Type B pancreatic cell (in vitro differentiated cells): ENCODE measurements at places on chromosomes 3 and 15. TPM values are rescaled to one million over a fixed set of nuclear protein-coding genes. Genes with fewer than 3 reads are reported as not detected.

DNA sequence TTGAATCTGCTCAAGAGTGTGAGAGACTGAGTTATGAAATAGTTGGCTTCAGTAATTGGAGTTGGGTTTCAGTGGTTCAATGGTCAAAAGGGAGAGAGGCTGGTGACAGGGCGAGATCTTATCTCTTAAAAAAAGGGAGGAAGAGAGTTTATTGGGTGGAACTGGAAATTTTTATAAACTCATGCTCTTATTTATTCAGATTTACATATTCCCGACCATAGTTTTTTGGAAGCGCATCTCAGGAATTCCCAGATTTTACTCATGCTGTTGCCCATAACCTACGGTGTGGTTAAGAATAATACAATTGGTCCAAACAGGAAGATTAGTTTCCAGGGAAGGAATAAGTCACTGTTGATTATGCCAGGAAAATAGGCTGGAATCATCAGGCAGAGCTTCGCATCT is 41.4 kb downstream of the CD200 start:
- no peak overlapping the region for H3K4me3 ChIP-seq
- H3K36me3 ChIP-seq: no peaks in the 10 kb centered on the region
- H3K27me3 ChIP-seq: no peaks in the 10 kb centered on the region
- no peak for DNase-seq
- H3K27ac ChIP-seq: no peak overlapping the region

GRCh38 chr15:100116416-100117190 is 225.2 kb downstream of the ADAMTS17 start:
- no peaks in the 10 kb centered on the region for H3K27me3 ChIP-seq
- no peak overlapping the region for H3K4me3 ChIP-seq
- H3K36me3 ChIP-seq: peaks cover 15% of the 10 kb centered on the region
- no peak for DNase-seq

DNA sequence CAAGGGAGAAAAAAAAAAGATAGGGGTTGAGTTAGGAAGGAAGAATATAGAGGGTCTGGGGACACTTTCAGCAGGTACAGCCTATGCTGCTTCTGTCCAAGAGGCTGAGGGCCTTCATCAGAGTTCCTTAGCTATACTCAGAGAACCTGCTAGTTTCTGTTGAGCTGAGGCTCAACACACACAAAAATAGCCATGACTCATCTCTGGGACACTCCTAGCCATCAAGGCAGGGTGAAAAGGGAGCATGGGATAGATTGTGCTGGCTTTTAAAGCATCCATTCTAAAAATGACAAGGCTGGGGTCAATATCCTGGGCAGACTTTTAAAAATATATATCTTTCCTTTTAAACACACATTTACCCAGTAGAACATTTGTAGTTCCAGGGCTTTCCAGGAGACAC is 2.8 kb upstream of the RTP2 start:
- H3K27ac ChIP-seq: no peak overlapping the region
- peaks cover 3% of the 10 kb centered on the region for H3K27me3 ChIP-seq
- no peaks in the 10 kb centered on the region for H3K4me1 ChIP-seq
- H3K4me3 ChIP-seq: no peak overlapping the region
- DNase-seq: no peak
- H3K36me3 ChIP-seq: no peaks in the 10 kb centered on the region

- H3K36me3 ChIP-seq: peaks cover 5% of the 10 kb centered on the region
- no peak overlapping the region for H3K4me3 ChIP-seq
- H3K27ac ChIP-seq: no peak overlapping the region
These were observed 191.5 kb downstream of the PLCH1 start for GRCh38 chr3:155553326-155553725.

DNA sequence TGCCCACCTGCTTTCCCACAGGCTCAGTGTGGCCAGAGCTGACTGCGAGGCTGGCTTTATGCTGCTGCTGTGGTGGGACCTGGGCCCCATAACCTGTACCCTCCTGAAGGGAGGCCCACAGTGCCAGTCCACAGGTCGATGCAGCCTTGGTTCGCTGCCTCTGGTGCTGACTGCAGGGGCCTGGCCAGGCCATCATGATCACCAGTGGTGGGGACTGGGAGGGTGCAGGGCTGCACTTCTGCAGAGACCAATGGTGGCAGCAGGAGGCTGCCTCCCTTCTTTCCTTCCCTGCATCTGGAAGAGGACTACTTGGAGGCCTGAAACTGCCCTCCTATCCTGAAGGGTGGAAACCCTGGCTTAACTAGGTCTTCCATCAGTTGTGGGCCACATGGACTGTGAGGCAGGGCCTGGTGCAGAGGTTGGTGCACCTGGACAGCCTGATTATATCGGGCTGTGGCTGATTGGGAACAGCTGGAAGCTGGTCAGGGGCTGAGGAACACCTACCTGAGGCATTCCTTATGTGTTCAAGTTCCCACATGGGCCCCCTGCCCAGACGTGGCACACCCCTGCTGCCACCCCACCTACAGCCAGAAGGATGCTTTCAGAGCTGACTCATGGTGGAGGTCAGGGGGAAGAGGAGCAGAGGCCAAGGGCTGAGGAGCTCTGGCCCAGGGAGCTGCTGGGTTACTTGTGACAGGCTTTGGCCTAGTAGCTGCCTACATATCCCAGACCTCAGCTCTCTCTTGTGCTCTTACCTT is 29.8 kb downstream of the POMGNT2 start:
- no peak overlapping the region for H3K4me3 ChIP-seq
- no peak overlapping the region for H3K27ac ChIP-seq
- peaks cover 24% of the 10 kb centered on the region for H3K36me3 ChIP-seq
- H3K4me1 ChIP-seq: no peaks in the 10 kb centered on the region
- no peak for DNase-seq
- H3K27me3 ChIP-seq: peaks cover 11% of the 10 kb centered on the region

- H3K36me3 ChIP-seq: no peaks in the 10 kb centered on the region
- no peaks in the 10 kb centered on the region for H3K4me1 ChIP-seq
- no peak overlapping the region for H3K27ac ChIP-seq
- H3K27me3 ChIP-seq: peaks cover 64% of the 10 kb centered on the region
These were observed 183.5 kb downstream of the RYR3 start for GRCh38 chr15:33494306-33494705.

- no peaks in the 10 kb centered on the region for H3K36me3 ChIP-seq
- H3K27me3 ChIP-seq: no peaks in the 10 kb centered on the region
- DNase-seq: no peak
- no peaks in the 10 kb centered on the region for H3K4me1 ChIP-seq
- H3K4me3 ChIP-seq: no peak overlapping the region
These were observed 64.4 kb downstream of the PPM1L start for GRCh38 chr3:160820430-160820829.

GRCh38 chr3:30964612-30965011 is 70.2 kb upstream of the GADL1 start:
- H3K4me1 ChIP-seq: no peaks in the 10 kb centered on the region
- DNase-seq: no peak
- H3K27ac ChIP-seq: no peak overlapping the region
- H3K36me3 ChIP-seq: no peaks in the 10 kb centered on the region

DNA sequence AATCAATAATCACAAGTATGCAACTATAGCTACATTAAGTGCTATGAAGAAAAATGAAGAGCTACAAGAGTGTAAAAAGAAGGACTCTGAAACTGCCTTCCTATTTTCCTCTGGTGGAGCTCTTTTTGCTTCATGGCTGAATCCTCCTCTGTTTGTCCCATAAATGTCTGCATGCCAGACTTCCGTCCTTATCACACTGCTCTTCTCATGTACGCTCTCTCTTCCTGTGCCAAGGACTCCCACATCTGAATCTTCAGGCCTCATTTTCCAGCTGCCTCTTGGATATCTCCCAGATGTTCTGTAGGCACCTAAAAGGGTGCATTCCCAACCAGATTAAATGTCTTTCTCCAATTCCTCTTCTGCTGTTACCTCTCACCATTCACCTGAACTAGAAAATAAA is 123.7 kb downstream of the MECOM start:
- H3K36me3 ChIP-seq: no peaks in the 10 kb centered on the region
- H3K27ac ChIP-seq: no peak overlapping the region
- DNase-seq: no peak
- H3K27me3 ChIP-seq: peaks cover 8% of the 10 kb centered on the region

DNA sequence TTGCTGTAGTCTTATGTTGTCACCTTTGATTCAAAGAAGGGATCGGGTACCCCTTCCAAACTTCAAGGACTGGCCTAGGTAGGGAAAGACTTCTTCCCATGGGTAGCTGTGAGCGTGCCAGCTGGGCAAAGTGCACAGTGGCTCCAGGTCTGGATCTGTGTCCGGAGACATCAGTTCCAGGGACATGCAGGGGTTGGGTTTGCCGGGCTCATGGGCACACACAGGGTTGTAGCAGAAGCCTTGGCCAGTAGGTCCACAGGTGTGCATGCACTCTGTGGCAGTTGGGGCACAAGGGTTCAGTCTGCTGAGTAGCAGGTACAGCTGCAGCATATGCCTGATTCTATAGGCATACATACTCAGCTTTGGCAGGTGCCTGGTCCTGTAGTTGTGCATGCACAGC is 111.2 kb downstream of the EFHB start:
- no peak for DNase-seq
- no peaks in the 10 kb centered on the region for H3K36me3 ChIP-seq
- no peak overlapping the region for H3K27ac ChIP-seq
- H3K4me3 ChIP-seq: no peak overlapping the region
- no peaks in the 10 kb centered on the region for H3K4me1 ChIP-seq

- DNase-seq: peak; percentile 50
- no peaks in the 10 kb centered on the region for H3K4me1 ChIP-seq
- no peaks in the 10 kb centered on the region for H3K27me3 ChIP-seq
- H3K27ac ChIP-seq: no peak overlapping the region
- no peak overlapping the region for H3K4me3 ChIP-seq
These were observed 19.5 kb downstream of the PLXNB1 start for GRCh38 chr3:48410205-48411040.

- H3K36me3 ChIP-seq: no peaks in the 10 kb centered on the region
- peak overlapping the region; percentile 9 for H3K4me3 ChIP-seq
- H3K4me1 ChIP-seq: no peaks in the 10 kb centered on the region
- H3K27ac ChIP-seq: no peak overlapping the region
- no peak for DNase-seq
These were observed 5.2 kb upstream of the SYNM start for GRCh38 chr15:99099661-99100060.

DNA sequence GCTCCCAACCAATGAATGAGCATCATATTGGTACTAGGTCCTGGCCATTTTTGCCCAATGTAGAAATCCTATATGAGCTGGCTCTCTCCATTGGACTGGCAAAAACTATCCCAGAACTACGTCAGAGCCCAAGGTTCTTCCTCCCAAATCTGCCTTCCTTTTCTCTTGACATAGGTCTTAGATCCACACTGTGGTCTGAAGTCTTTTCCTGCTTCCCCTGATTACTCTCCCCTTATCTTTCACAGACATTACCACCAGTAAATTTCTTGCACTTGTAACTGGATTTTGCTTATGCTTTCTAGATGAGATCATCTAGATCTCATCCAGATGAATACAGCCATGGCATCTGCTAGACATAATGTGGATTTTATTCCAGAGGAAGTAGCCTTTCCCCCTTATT is 141.2 kb upstream of the GADL1 start:
- no peak overlapping the region for H3K4me3 ChIP-seq
- no peaks in the 10 kb centered on the region for H3K36me3 ChIP-seq
- no peaks in the 10 kb centered on the region for H3K27me3 ChIP-seq
- DNase-seq: no peak

GRCh38 chr3:79268422-79268821 is 499.4 kb downstream of the ROBO1 start:
- no peak overlapping the region for H3K4me3 ChIP-seq
- H3K4me1 ChIP-seq: peaks cover 6% of the 10 kb centered on the region
- no peaks in the 10 kb centered on the region for H3K27me3 ChIP-seq
- no peak overlapping the region for H3K27ac ChIP-seq
- DNase-seq: no peak
- peaks cover 4% of the 10 kb centered on the region for H3K36me3 ChIP-seq

GRCh38 chr3:71125738-71126137 is 457.8 kb downstream of the FOXP1 start:
- H3K4me1 ChIP-seq: peaks cover 54% of the 10 kb centered on the region
- DNase-seq: no peak
- H3K27ac ChIP-seq: peak overlapping the region; percentile 47
- peaks cover 9% of the 10 kb centered on the region for H3K36me3 ChIP-seq
- peak overlapping the region; percentile 37 for H3K4me3 ChIP-seq

GRCh38 chr15:26939398-26939797 is 31.6 kb upstream of the GABRG3 start:
- no peak overlapping the region for H3K4me3 ChIP-seq
- no peak for DNase-seq
- H3K27ac ChIP-seq: no peak overlapping the region
- peaks cover 11% of the 10 kb centered on the region for H3K4me1 ChIP-seq

GRCh38 chr3:139772539-139773500 is 95.0 kb upstream of the NMNAT3 start:
- H3K36me3 ChIP-seq: no peaks in the 10 kb centered on the region
- no peak overlapping the region for H3K27ac ChIP-seq
- H3K4me3 ChIP-seq: no peak overlapping the region
- peaks cover 35% of the 10 kb centered on the region for H3K4me1 ChIP-seq

GRCh38 chr3:51934991-51935885 is 6.5 kb downstream of the RRP9 start:
- H3K4me3 ChIP-seq: no peak overlapping the region
- peak; percentile 59 for DNase-seq
- no peak overlapping the region for H3K27ac ChIP-seq

GRCh38 chr15:48802867-48803266 is 8.0 kb downstream of the CEP152 start:
- no peak overlapping the region for H3K4me3 ChIP-seq
- DNase-seq: no peak
- peaks cover 8% of the 10 kb centered on the region for H3K36me3 ChIP-seq
- H3K4me1 ChIP-seq: peaks cover 32% of the 10 kb centered on the region

- no peak overlapping the region for H3K4me3 ChIP-seq
- no peak for DNase-seq
- H3K27ac ChIP-seq: no peak overlapping the region
- no peaks in the 10 kb centered on the region for H3K27me3 ChIP-seq
- no peaks in the 10 kb centered on the region for H3K36me3 ChIP-seq
- peaks cover 5% of the 10 kb centered on the region for H3K4me1 ChIP-seq
These were observed 360.4 kb upstream of the CNTN6 start for GRCh38 chr3:732326-732928.

GRCh38 chr15:85557385-85557784 is 177.0 kb downstream of the AKAP13 start:
- H3K4me1 ChIP-seq: peaks cover 14% of the 10 kb centered on the region
- no peak overlapping the region for H3K27ac ChIP-seq
- peaks cover 15% of the 10 kb centered on the region for H3K36me3 ChIP-seq
- H3K27me3 ChIP-seq: no peaks in the 10 kb centered on the region
- DNase-seq: no peak
- H3K4me3 ChIP-seq: no peak overlapping the region

DNA sequence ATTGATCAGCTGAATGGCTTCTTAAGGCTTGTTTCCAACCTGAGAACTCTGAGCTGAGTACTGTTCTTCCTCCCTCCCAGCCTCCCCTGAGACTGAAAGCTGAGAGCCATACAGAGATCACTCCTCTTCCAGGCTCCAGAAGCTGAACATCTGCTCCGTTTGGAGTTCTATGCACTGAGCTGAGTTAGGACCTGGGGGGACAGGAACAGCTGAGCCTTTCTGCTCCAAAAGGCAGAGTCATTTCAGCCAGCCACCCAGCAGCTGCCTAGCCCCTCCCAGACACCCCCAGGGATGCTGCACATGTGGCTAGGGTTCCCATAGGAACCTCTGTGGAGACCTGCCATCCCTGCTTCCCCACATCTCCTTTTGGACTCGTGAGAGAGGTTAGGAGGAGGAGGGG is 64.2 kb upstream of the GLCE start:
- peaks cover 48% of the 10 kb centered on the region for H3K4me1 ChIP-seq
- no peak overlapping the region for H3K27ac ChIP-seq
- no peak overlapping the region for H3K4me3 ChIP-seq
- no peaks in the 10 kb centered on the region for H3K36me3 ChIP-seq
- no peaks in the 10 kb centered on the region for H3K27me3 ChIP-seq

Gene NPAP1
- total RNA-seq: 0.12 and 0.17 TPM in 2 replicates

Gene BTLA
- not detected in 2 replicates for total RNA-seq

Gene VILL
- total RNA-seq: 14.2 and 16.9 TPM in 2 replicates

Gene VPS13C
- 38.7 and 45.8 TPM in 2 replicates for total RNA-seq

Gene ANKUB1
- 0.82 TPM in 1 of 2 replicates, not detected in the other for total RNA-seq

Gene RABL3
- 13.5 and 15.5 TPM in 2 replicates for total RNA-seq

Gene CHRM5
- not detected in 2 replicates for total RNA-seq

Gene PFKFB4
- total RNA-seq: 10.5 and 11.3 TPM in 2 replicates

Gene ZSCAN2
- total RNA-seq: 18.4 and 26.2 TPM in 2 replicates

Gene TMEM158
- total RNA-seq: 8.9 and 10.1 TPM in 2 replicates

Gene MRAS
- total RNA-seq: 6.6 and 41.6 TPM in 2 replicates
